ENCODE measurements at places on chromosomes 7 and 10.

GRCh38 chr7:51021906-51022570 is 239.3 kb upstream of the GRB10 start:
- DNase-seq, result no peak

GRCh38 chr7:143408686-143409561 is at the start of gene EPHA1:
Gene EPHA1, minus strand, starts transcription at chr7:143408856. Its CDS starts 51 bp downstream, at chr7:143408805.
- no peak for DNase-seq

- no peak for DNase-seq
Measured at GRCh38 chr7:133099633-133100286, 17.9 kb upstream of the CHCHD3 start.

- no peak for DNase-seq
Measured at GRCh38 chr7:78234634-78235033, 436.1 kb downstream of the PHTF2 start.

DNA sequence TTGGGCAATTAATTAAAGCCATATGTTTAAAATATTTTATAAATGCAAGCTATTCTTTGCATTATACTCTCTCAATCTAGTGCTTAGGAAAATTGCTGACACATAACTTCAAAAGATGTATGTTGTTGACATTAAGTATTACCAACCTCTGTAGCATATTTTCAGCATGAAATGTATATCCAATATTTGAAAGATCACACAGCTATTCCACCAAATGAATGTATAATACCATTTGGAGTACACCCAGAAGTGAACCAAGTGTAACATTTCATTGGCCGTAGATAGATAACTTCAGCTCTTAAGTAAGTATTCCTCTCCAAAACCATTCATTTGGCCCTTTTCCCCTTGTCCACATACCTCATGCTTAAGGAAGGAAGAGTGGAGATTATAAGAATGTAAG is 104.6 kb downstream of the HECTD2 start:
- no peak for DNase-seq

DNA sequence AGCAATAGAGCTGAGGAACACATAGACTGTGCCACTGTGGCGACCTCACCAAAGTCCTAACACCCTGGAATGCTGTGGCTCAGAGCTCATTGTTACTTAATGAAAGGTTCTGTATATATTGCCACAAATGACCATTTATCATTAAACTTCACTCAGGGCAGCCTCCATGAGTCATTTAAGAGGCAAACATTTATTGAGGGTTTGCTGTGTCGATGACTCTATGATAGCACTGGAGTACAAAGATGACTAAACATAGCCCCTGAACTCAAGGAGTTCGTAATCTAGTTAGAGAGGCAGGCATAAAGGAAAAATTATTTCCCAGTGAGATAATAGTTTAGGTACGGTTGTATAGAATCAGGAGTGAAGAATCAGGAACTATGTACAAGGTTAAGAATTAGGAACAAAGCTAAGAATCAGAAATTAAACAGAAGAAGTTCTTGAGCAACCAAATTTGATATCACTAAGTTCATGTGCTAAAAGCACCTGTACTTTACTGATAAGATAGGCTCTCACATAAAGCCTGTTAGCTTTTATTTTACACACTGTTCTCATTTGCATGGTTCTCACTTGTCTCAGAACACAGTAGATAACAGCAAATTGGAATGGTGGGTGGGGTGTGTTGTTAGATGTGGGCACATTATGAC is 7.9 kb downstream of the ENTPD7 start:
- no peak for DNase-seq

DNA sequence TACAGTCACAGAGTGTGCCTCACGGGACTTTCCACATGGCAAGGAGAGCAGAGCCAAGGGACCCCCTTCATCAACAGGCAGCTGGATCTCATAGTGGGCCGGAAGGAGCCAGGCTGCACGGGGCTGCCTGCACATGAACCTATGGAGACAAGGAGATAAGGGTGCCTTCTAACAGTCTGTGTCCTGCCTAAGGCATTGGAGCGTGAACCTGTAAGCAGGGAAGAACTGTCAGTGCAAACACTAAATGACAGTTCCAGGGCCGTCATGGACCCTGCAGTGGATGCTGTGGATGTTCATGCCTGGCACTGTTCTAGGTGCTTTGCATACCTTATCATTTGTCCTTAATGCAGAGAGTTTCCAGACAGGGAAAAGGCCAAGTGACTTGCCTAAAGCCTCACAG is 85.9 kb downstream of the WIPF3 start:
- DNase-seq, result no peak

DNA sequence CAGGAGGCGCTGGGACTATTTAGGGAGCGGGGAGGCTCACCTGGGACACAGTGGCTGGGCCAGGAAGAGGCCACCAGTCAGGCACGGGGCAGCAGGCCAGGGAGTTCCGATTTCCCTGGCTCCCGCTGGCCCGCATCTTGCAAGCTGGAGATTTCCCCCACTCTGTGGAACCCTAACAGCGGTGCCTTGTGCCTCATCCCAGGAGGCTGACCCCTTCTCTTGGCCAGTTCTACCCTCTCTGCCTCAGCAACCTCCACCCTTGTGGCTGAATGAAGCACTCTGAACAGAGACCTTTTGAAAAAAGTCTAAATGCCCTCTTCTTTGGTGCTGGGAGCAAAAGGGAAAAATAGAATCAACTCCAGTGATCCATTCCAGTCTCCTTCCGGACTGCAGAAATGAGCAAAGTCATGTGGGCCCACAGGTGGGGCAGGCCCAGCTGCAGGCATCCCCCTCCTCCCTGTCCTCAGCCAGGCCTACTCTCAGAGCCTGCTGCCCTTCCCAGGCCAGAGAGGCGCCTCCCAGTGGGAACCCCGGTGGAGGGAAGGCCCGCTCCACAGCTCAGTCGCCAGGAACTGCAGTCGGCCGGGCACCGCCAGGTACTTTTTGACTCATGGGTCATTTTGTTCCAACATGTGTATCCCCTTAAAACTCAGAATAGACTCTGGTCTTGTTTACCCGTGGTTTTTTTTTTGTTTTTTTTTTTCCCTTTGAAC is 155.5 kb downstream of the ZNF248 start:
- DNase-seq, result no peak

DNA sequence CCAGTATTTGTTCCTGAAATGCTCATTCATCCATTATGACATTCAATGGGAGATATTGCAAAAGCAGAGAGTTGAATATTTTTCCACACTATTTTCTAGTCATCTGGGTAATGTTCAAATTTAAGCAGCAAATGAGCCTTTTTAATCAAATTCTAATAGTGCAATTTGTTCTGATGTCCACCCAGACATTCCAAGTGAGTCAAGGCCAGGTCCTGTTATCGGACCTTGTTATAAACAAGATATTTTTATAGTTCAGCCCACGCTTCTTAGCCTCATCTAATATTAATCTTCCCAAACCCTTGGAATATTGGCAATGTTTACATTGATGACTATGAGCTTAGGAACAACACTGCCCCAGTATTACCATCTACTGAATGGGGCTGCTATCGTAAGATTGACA is 500.1 kb upstream of the PHF14 start:
- DNase-seq, result no peak

DNA sequence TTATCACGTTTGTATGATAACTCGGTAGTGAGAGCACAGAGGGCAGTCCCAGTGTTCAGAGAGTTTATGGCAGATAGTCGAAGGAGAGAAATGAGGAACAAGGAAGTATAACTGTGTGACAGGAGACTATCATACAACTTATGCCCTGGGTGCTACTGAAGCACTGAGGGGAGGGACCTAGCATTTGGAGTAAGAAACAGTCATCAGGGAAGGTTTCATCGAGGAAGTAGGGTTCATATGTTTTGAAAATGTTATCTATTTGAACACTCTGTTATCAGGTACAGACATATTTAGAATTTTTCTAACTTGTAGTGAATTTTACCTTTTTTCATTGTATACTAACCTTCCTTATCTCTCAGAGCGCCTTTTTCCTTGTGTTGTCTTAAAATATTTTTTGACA is 1214.4 kb upstream of the C7orf33 start:
- no peak for DNase-seq

DNA sequence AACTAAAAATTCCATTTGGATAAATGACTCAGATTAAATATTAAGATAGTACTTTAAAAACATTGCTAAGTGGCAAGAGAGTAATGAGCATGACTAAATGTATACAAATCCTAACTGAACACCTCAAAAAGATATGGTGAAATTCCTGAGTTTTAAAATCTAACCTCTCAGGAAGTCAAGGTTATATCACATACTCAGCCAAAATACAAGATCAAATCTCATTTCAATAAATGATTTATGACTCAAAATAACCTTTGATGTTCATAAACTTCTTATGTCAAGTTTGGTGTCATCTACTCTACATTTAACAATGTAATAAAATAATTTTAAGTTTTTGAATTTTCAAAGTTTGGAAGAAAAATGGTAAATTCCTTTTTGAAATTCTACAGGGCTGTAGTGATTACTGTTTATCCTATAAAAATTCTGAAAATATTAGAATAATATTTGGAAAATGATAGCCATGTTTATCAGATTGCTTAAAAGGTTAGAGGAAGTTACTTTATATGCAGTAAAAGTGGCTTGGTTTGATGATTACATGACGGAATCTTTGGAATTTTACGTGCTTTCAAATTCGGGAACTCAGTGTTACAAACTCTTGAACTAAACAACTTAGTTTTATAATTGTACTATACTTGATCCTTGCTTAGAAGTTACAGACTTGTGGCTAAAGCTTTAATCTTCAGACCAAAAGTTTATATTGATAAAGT is 43.7 kb downstream of the ASZ1 start:
- no peak for DNase-seq

DNA sequence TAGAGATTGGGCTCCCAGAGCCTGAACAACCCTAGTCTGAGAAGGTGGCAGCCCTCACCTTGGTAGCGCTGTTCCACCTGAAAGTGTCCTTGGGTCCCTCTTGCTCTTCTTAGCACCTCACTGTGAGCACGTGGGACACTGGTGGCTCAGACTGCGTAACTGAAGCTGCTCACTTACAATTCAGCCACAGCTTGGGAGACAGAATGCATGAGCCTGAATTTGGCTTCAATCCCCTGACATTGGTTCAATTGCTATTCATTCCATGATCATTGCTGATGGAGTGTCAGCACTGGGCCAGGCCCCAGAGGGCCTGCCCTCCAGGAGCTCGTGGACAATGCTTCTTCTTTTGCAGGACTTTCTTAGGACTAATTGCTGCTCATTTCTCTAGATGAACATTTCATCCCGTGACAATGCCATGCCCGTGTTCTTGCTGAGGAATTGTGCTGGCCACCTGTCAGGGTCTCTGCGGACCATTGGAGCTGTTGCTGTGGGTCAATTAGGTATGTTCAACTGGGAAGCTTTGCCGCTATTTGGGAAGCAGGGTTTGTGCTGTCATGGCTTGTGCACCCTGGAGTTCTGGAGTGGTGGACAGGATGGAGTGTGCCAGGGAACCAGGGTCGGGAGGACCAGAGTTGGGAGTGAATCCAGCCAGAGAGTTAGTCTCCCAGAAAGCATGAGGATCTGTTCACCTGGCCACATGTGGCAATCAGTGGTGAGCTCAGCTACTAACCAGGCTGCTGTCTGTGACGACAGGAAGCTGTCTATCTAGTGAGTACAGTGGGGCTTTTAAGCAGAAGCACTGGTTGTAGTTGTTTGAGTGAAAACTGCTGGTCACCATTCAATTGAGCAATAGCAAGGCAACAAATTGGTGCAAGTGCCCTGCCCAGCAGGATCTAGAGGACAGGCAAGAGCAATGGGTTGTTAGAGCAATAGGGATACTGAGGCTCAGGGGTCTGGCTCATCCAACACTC is 105.1 kb downstream of the WDFY4 start:
- no peak for DNase-seq

DNA sequence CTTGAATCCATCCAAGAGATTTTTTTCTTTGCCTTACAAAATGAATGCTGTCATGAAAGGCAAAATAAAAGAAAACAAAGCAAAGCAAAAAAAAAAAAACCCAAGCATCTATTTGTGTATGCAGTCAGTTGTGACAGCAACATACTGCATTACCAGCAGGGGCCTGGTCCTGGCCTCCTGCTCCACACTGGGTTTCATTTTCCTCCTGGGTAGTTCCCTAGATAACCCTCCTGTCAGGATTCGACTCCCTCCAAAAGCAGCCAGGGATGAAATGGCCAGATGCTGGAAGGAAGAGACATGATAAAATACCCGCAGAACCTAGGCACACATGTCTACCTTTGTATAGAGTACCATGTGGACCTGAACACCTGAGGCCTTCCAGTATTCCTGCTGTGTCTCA is 148.6 kb downstream of the NRCAM start:
- no peak for DNase-seq

DNA sequence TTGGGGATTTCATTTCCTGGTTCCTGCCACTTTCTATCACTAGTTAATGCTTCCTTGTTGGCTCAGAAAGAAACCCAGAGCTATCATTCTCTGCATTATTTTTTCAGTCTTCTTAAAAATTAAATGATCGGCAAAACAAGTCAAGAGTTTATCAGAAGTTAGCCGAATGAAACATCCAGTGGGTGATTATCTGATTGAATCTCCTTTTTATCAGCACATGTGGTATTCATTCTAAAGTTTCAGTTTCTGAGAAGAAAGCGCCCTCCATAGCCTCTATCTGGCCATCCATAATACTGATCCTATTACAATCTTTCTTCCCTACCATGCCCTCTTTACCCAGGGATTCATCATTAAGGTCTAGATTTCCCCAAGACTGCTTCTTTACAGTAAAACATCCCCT is 71.8 kb downstream of the OSBPL3 start:
- DNase-seq, result no peak

- DNase-seq, result no peak
Measured at GRCh38 chr7:5776894-5777660, 4.4 kb downstream of the RNF216 start.

DNA sequence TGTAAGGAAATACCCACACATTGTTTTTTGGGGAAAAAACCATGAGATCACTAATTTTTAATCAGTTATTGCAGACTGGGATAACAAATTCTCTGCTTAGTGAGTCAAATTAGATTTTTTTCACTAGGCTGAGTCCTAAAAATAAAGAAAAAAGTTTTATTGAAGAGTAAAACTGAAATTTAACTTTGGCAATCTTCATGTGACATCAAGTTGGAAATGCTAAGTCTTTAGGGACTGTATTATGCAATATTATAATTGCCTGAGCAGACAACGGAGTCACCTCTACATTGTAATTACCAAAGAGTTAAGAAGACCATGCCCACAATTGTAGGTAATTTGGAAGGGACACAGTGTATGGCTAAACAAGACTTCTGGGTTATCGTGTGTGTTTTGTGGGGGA is 2.2 kb upstream of the CLEC5A start:
- DNase-seq, result no peak

DNA sequence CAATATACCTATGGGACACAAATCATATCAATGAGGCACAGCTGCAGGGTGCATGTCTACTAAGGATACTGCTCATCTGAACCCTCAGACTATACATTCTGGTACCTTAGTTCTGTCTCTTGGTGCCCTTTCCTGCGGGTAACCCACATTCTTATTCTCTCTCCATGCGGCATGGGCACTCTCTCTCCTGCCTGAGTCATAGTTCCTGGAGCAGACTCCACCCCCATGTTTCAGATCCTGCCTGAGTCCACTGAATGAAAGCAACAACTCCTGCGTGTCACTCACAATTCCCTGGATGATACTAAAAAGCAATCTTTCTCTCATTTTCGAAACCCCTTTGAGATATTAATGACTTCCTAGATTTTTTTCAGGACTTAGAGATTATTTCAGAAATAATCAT is 653.1 kb upstream of the C7orf33 start:
- no peak for DNase-seq
